Fibroblast of skin of scalp (primary cell): ENCODE measurements at places on chromosomes 7 and 10.

GRCh38 chr10:80477813-80478212 is 23.7 kb downstream of the TSPAN14 start:
- DNase-seq, result peak; percentile 82

DNA sequence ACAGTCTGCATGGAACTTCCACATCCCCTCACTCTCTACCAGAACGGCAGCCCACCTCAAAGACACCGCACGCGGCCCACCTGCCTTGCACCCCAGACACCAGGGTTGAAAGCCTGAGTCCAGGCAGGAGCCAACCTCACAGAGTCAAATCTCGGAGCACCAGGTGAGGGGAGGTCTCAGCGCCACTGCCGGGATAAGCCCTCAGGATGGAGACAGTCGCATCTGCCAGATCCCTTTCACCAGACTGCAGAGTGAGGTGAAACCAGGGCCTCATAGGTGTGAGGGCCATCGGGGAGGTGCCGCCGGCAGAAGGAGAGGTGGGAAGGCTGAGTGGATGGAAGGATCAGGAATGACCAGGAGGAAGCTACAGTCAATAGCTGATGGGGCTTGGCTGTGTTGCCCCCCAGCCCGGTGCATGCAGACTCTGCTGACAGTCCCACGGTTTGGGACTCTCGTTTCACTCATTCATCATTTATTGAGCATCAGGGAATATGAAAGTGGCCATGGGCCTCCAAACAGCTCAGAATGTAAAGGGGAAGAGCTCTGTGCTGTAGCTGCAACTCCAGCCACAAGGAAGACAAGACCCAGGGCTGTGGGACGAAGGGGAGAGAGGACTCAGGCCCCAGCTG is 315.0 kb downstream of the PTPRN2 start:
- no peak for DNase-seq

- DNase-seq, result peak; percentile 74
Measured at GRCh38 chr7:37912756-37913155, 3.9 kb downstream of the SFRP4 start.

- no peak for DNase-seq
Measured at GRCh38 chr7:67343572-67343971, 346.9 kb downstream of the TYW1 start.

DNA sequence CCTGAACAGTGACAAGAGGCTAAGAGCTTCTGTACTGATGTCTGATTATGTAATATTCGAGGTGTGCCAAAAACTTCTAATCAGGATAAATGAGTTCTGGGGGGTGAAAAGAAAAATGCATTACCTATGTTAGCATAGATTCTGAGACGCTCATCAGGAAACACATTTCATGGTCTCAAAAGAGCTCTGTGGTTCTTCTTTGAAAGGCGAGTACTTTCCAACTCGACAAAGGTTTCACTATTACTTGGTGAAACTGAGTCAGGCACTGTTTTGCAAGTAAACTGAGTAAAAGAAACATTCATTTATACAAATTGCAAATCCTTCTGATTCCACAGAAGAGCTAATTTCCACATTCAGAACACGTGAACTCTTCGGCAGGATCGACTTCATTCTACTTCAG is 523.2 kb downstream of the GATA3 start:
- DNase-seq, result no peak

- peak; percentile 94 for DNase-seq
Measured at GRCh38 chr7:112481833-112482670, 1.3 kb downstream of the LSMEM1 start.

DNA sequence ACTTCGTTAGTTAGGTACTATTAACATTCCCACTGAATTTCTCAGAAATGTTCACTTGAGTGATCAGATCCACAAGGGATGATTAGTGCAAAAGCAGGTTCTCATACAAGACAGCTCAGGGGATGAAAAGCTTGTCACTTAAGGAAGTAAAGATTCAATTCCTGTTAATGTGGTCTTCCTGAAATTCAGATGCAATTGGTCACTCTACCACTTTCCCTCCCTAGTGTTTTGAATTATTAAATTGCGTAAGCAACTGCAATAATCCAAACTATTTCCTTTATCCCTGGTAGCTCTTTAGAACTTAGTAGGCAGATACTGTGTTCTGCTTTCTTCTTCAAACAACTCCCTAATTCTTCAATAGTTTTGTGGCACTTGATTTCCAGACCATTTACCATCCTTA is 121.4 kb downstream of the MAGI2 start:
- DNase-seq, result peak; percentile 26

DNA sequence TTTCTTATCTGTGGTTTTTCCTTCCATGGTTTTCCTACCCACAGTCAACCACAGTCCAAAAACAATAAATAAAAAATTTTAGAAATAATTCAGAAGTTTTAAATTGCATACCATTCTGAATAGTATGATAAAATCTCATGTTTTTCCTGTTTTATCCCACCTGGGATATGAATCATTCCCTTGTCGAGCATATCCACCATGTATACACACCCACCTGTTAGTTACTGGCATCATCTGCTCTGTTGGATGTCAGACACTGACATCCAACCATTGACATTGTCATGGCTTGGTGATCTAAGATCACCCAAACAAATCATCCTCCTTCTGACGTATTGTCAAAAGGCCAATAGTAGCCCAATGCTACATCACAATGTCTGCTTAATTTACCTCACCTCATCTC is 749.8 kb downstream of the TNS3 start:
- peak; percentile 29 for DNase-seq

DNA sequence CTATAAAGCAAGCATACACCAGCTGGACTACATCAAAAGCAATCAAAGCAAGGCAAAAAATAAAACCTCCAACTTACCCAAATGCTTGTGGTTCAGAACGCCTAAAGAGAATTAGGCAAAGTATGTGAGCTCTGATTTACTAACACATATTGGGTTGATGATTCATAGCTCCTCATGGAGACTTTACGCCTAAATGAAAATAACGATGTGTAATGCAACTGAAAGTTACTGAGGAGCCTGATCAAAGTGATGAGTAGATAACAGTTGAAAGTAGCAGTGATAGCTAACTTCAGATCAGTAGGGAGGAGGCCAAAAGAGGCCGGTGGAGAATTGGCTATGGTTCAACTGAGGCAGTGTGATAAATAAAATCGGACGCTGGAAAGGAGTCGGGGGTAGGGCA is 85.0 kb downstream of the MPP7 start:
- DNase-seq, result peak; percentile 94

- no peak for DNase-seq
Measured at GRCh38 chr10:84606428-84606827, 278.0 kb downstream of the CCSER2 start.

GRCh38 chr10:74382663-74383062 is 231.6 kb downstream of the ADK start:
- DNase-seq, result no peak
